Progenitor cell of endocrine pancreas (in vitro differentiated cells): ENCODE measurements at places on chromosomes 1 and 21. TPM values are rescaled to one million over a fixed set of nuclear protein-coding genes. Genes with fewer than 3 reads are reported as not detected.

DNA sequence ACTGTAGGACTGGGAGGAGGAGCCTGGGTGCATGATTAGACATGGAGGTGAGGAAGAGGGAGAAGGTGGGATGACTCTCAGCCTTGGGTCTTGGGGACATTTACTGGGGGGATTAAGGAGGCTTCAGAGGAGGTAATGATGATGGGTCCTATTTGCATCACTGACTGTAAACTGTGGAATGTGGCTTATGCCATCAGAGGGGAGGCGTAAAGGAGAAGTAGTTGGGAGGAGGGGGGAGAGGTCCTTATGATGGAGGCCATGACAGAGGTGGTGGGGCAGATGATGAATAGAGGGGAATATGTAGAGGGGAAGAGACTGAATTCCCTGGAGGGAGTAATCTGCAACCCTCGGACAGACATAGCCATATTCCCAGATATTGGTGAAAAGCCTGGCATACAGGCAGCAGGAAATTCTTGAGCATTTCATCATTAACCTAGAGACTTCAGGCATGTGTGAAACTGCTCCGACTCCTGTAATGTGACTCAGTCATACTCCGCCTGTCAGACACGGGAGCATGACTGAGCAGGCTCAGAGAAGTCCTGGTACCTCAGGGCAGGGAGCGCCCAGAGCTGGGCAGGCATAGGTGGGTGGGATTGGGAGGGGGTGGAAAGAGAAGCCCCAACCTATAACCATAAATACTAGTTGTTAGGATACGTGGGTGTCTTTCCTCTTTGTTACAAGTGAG is 8.0 kb upstream of the LCE5A start:
- DNase-seq: no peak

DNA sequence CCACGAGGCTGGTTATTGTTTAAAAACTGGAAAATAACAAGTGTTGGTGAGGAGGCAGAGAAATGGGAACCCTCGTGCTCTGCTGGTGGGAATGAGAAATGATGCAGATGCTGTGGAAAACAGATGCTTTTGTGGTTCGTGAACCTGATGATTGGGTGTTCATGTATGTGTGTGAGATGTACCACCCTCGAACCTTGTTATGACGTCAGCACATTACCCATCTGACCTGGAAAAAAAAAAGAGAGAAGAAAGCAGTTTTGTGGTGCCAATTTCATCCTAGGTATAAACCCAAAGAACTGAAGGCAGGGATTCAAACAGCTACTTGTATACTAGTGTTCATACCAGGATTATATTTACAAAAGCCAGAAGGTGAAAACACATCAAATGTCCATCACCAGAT is 6.4 kb upstream of the CFAP107 start:
- no peak for DNase-seq

The PLD5 gene
- 1.0 and 3.0 TPM in 2 replicates for total RNA-seq

The MAP7D1 gene
- total RNA-seq: 98.0 and 109 TPM in 2 replicates

The GJA9 gene
- not detected in 2 replicates for total RNA-seq

The PCP4 gene
- total RNA-seq: 2.0 and 2.4 TPM in 2 replicates

- DNase-seq: no peak
Measured at GRCh38 chr1:177054542-177054941, 110.0 kb downstream of the ASTN1 start.

The CSF1 gene
- 0.89 and 2.9 TPM in 2 replicates for total RNA-seq

DNA sequence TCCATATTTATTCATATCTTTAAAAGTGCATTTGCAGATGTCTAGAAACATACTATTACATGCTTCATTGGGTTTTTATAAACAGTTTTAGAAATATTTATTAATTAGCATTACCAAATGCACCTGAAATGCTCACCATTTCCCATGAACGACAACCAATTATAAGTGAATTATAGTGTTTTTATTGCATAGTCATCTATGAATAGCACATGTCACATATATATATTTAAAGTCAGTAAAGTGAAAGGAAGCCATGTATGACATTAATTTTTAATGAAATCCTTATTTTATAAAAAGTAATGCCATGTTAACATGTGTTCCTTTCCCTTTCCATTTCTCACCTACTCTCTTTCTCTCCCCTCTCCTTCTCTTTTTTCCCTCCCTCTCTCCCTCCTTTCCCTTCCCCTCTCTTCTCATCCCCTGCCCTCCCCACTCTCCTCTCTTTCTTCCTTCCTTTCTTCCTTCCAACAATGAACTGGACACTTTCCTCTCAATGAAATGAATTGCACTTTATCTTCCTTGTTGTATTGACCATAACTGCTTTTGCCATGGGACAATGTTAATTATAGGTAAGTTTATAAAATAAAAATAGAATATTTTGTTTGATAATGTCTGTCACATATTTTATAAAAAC is 179.3 kb downstream of the NCAM2 start:
- DNase-seq: no peak

GRCh38 chr21:37139902-37140301 is 66.8 kb downstream of the TTC3 start:
- DNase-seq: no peak
